ENCODE measurements at places on chromosomes 16 and 17.

- DNase-seq: no peak
These were observed 6.1 kb upstream of the ATP6V0C start for GRCh38 chr16:2507665-2508064.

DNA sequence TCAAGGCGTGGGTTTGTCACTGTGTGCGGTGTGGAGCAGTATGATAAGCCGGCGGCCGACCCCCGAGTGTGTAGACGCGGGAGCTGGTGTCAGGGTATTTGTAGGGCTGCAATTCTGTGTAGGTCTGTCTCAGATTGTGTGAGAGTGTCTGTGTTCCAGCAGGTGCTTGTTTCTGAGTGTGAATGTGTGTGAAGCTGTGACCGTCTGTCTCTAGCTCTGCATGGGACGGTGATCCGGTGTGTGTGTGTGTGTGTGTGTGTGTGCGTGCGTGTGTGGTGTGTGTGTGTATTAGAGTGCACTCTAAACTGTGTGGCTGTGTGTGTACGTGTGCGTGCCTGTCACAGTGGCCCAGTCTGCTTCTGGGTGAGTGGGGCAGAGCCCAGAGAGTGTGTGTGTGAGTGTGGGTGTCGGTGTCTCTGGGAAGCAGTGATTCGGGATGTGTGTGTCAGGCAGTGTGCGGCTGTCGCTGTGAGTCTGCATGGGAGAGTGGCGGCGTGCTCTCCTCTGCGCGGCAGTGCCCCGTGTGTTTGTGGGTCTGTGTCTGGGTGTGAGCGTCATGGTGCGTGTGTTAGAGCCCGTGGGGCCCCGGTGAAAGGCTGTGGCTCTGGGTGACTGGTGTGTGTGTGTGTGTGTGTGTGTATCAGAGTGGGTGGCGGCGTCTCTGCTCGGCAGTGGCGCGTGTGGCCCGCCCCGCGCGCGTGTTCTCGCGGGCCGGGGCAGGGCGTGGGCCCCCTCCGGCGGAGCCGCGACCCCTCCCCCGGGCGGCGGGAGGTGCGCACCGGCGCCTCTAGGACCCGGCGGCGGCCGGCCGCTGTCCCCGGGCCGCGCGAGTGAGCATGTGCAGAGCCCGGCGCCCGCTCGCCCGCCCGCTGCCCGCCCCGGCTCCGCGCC is at the start of gene WSCD1:
WSCD1 (plus strand) TSS at position 841 of the 891 bp plus-strand sequence. CDS start 10,280 bp downstream, outside the sequence.
- DNase-seq: no peak

DNA sequence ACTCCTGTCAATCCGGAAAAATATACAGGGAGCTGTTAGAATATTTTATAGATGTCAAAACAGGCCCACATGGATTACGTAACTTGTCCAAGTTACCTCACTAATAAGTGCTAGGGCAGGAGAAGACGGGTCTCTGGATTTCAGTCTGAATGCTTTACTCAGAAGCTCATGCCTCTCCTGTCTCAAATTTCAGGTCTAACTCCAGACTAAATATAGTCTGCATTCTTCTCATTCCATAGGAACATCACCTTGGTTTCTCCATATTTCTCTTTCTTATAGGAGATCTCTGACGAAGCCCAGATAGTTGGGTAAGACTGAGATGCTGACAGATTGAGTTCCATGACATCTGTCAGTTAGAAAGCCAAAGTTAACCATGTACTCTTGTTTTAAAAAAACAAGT is 174.2 kb downstream of the STX8 start:
- DNase-seq: no peak

DNA sequence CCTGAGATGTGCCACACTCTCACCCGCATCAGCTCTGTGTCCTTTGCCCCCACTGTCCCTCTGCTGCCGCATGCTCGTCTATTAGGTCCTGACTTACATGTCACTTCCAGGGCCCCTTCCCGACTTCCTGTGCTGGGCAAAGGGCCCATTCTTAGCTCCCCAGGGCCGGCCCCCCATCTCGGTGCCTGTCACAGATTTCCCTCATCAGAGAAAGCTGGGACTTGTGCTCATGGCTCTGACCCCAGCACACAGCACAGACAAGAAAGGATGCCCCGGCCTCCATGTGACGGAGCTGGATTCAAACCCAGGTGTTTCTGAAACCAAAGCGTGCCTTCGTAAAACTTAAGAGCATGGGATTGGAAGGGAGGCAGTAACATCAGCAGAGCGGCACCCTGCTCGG is 5.9 kb upstream of the MAPK7 start:
- no peak for DNase-seq

- DNase-seq: no peak
These were observed 75.6 kb downstream of the ENGASE start for GRCh38 chr17:79150035-79150733.

- no peak for DNase-seq
These were observed 41.7 kb downstream of the SYNRG start for GRCh38 chr17:37567538-37567937.

DNA sequence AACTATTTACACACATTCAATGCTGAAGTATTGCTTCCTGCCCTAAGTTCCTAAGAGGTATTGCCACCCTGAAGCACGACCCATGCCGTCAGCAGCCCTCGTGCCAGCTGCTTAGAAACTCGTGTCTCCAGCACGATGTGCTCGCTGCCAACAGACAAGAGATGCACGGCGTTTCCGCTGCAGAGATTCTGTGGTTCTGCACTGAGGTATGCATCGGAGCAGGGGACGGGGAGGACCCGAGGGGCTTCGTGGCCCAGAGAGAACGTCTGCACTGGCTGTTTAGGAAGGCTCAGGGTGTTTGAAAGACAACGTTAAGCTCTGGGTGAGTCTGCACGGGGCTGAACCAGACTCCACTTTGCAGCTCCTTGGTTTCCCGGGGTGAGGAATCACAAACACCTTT is 82.7 kb upstream of the CREBBP start:
- DNase-seq: no peak

- DNase-seq: no peak
These were observed 76.9 kb downstream of the CYB561 start for GRCh38 chr17:63369233-63369632.

DNA sequence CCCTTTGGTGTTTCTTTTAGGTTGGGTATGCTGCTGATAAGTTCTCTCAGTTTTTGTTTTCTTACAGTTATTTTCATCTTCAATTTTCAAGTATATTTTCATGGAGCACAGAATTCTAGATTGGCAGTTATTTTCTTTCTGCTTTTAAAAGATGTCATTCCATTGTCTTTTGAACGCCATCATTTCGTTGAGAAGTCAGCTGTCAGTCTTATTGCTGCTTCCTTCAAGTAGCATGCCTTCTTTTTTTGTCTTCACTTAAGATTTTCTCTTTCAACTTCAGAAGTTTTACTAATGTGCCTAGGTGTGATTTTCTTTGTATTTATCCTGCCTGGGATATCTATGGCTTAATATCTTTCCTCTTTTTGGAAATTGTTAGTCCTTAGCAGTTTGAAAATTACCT is 262.2 kb upstream of the PMFBP1 start:
- peak; percentile 24 for DNase-seq

- DNase-seq: peak; percentile 78
These were observed 22.4 kb downstream of the C17orf75 start for GRCh38 chr17:32319548-32319905.

DNA sequence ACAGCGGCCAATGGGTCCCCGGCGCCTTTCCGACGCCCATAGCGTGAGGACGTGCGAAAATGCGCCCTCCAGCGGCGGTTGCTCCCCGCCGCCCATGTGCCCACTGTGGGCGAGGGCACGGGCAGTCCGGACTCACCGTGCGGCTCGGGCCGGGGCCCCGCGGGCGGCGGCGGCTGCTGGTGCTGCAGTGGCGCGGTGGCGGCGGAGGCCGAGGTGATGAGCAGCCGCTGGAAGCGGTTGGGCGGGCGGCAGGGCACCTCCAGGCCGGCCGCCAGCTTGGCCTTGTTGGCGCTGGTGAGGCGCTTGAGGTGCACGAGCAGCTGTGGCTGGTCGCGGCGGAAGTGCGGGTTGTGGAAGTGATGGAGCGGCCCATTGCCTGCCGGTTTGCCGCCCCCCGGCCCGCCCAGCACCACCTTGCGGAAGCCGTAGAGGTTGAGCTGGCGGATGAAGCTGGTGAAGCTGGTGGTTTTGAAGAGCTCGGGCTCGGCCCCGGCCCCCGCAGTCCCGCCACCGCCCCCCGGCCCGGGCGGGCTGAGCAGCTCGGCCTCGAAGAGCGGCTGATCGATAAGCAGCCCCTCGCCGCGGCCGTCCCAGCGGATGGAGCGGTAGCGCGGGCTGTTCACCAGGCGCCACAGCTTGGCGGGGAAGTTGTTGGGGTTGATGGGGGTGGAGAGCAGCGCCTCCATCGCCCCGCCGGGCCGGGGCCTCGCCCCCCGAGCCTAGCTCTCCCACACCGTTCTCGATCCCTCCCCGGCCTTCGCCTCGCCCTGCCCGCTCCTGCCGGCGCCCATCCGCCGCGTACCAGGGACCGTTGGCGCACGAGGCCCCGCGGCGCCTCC is at the start of gene HSF5:
HSF5 (minus strand) TSS at position 820 of the 839 bp plus-strand sequence; CDS start at position 686, 134 bp downstream.
- DNase-seq: no peak

GRCh38 chr17:6476076-6476809 is 32.0 kb downstream of the PIMREG start:
- DNase-seq: no peak

DNA sequence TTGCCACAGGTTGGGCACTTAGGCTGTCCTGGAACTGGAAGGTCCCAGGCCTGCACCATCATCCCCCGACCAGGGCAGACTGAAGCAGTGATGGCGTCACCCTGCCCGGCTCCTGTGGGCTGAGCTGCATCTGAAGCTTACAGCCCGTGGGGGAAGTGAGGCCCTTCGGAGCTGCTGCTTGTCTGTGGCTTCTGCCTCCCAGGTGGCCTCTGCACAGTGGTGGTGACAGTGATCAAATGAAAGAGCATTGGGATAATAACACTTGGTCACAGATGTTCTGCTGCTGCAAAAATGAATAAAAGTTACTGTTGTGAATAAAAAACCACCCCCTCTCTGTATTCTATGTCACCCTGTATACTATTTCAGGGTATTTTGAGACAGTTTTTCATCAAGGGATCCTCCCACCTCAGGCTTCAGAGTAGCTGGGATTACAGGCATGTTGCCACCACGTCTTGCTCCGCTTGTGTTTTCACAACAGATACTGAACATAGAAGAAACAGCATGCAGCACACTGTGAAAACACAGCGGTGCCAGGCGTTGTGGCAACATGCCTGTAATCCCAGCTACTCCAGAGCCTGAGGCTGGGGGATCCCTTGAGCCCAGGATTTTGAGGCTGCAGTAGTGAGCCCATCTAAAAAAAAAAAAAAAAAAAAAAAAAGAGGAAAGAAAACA is 165.0 kb downstream of the LGALS9B start:
- DNase-seq: no peak

- peak; percentile 62 for DNase-seq
These were observed 31.0 kb downstream of the CPNE2 start for GRCh38 chr16:57123216-57123973.

DNA sequence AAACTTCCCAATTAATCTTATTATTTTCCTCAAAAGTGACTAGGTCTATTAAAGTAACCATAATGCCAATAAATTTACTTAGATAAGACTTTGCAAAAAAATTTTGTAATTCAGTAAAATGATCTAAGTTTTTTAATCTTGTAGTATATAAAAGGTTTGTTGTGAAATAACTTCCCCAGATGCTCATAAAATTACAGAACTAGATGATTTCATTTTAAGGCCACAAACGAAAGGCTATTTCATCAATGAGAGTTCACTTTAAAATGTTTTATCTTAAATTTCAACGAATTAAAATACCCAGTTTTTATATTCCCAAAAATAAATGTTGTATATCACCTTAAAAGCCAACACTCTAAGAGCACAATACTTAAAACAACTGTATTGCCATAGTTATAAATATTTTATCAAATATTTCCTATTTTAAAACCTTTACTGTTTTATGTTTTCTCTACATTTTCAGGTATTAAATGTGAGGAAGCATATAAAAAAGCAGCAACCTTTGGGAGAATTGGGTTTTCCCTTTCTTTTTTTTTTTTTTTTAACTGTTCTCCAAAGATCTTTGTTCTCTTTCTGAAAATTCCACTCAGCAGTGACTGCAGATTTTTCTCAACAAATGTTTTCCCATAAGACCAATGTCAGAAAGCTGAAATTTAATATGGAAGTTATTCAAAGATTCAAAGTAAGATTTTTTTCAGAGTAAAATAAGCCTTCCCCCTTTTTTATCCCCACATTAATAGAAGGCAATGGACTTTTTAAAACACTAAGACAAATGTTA is 169.9 kb downstream of the CYB561 start:
- DNase-seq: no peak

GRCh38 chr16:85246473-85246872 is 134.2 kb upstream of the CIBAR2 start:
- no peak for DNase-seq

GRCh38 chr17:10415161-10415560 is 6.6 kb downstream of the MYH8 start:
- no peak for DNase-seq

- DNase-seq: no peak
These were observed 3.4 kb downstream of the DNAH9 start for GRCh38 chr17:11601661-11602060.

DNA sequence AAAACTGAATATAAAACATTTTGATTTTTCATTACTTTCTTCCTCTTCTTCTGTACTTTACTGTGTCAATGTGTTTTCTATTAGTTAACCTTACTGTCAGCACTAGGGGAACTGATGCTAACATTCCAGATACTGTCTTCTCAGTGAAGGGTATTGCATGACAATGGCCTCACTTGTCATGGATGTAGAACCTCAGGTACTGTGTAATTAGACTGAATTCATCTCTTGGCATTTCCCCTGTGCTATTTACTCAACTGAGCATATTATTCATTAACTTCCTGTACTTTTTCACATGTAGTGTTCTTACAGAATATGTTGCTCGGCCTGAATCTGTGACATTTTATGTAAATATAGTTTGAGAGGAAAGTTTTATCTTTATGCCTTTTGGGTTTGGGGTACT is 237.0 kb downstream of the CA10 start:
- DNase-seq: no peak

- DNase-seq: no peak
These were observed 74.1 kb upstream of the MED13 start for GRCh38 chr17:62139141-62139540.

DNA sequence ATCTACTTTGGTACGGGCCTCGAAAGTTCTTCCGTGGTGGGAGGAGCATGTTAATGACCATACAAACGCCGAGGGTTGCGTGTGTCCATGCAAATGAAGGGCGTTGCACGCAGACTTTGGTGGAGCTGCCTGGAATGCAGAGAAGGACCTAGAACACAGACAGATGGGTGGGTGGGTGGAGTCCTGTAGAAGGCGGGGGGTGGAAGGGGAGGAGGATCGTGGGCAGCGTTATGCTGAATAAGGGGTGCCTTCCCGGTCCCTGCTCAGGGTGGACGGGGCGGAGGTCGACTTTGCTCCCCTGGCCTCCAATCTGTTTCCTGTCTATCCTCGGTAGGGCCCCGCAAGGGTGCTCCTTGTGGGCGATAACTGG is 795 bp upstream of the PAQR4 start:
- DNase-seq: no peak

- DNase-seq: no peak
These were observed 59.0 kb downstream of the ANKFY1 start for GRCh38 chr17:4204710-4205173.

All from Kasumi-1 (cell line).